Fibroblast of skin of scalp (primary cell): ENCODE measurements at places on chromosomes 5 and 9.

DNA sequence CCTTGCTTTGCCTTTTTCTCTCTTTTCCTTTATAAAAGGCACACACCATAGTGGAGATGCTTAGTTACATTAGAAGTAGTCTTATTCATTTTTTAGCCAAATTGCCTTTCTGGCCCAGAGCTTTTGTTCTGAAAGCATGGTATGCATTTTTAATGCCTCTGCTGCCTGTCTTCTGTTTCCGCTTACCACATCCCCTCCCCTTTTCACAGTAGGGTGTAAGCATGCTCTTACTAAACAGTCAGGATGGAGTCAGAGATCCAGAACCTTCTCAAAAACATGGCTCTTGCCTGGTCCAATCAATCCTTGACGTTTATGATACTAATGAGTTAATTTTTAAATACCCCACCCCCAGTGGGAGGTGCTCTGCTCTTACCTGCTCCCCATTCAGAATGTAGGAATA, 22.5 kb downstream of the PPP3R2 start:
- peak; percentile 51 for DNase-seq

DNA sequence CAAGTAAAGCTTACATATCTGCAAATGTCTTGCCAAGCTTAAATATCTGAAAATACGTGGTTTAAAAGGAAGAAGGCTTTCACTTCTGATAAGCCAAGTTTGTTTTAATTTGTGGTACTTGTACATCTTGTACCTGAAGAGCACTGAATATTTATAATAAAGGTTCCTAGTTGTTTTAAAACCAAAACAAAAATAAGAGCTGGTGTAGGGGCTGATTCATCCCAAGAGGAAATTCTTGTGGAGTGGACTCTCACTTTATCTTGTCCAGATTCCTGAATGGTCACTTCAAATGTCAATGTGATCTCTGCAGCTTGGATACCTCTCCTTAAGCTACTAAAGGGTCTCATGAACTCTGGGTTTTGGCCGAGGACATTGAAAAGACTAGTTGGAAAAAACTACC, 29.5 kb downstream of the MAMDC2 start:
- DNase-seq, result no peak

GRCh38 chr5:103294906-103295305, 36.3 kb downstream of the MACIR start:
- DNase-seq, result no peak

DNA sequence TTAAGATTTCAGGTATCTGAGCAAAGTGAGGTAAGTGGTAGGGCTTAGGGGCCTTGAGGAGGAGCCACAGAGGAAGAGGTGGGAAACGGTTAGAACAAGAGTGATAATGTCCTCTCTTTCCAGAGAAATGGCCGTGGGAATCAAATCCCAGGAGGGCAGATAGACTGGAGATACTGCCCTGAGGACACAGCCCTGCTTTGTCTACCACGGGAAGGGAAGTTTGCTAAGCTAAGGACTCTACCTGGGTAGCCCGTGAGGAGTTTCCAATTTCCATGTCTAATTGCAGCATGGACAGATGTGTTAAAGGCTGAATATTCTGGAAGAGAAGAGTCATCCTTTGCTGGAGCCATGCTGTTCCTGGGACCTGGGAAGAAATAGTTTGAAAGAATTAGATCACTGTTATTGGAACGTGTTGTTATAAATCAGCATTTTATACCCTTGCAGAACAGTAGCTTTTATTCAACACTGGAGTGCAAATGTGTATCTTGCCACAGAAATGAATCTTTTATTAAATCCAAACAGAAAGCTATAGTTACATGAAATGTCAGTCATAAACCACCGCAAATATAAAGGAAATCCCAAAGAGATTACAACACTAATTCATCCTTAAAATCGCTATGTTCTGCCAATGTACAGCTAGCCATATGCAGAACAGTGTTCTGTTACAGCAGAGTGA, 133.2 kb upstream of the LHFPL2 start:
- no peak for DNase-seq
